ENCODE measurements at places on chromosomes 7 and 10. TPM values are rescaled to one million over a fixed set of nuclear protein-coding genes. Genes with fewer than 3 reads are reported as not detected.
A peak's percentile ranks its signal among the peaks of the same experiment; 100 is the strongest.

DNA sequence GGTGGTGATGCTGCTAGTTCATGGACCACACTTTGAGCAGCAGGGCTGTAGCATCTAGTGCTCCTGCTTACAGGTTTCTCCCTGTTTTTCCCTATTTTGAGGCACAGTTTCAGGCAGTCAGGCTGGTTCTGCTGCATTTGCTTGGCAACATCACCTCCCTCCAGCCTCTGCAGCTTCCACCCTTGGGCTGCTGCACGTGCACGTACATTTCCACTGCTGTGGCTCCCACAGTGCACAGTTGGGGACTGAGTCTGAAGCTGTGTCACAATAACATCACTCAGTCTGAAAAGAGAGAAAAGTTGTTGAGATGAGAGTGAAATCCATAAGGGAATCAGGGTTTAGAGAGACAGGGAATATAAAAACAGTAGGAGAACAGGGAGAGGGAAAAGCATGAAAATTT lies 230.7 kb upstream of the FZD1 start:
- no peaks in the 10 kb centered on the region for H3K36me3 ChIP-seq
- no peak overlapping the region for H3K27ac ChIP-seq
- H3K4me3 ChIP-seq: no peak overlapping the region
- DNase-seq: no peak

IKZF1 gene
- total RNA-seq: 10.3 TPM

GRCh38 chr10:16944402-16944801 lies 127.2 kb upstream of the RSU1 start:
- H3K27me3 ChIP-seq: no peaks in the 10 kb centered on the region
- no peaks in the 10 kb centered on the region for H3K4me1 ChIP-seq
- DNase-seq: no peak
- H3K4me3 ChIP-seq: no peak overlapping the region
- H3K36me3 ChIP-seq: no peaks in the 10 kb centered on the region

GRCh38 chr10:53839440-53840039 lies 961.5 kb downstream of the PCDH15 start:
- H3K27me3 ChIP-seq: no peaks in the 10 kb centered on the region
- H3K4me3 ChIP-seq: no peak overlapping the region
- H3K4me1 ChIP-seq: no peaks in the 10 kb centered on the region
- no peak for DNase-seq
- no peaks in the 10 kb centered on the region for H3K36me3 ChIP-seq

VIM gene
- total RNA-seq: 837 TPM

- no peak for DNase-seq
- no peaks in the 10 kb centered on the region for H3K4me1 ChIP-seq
- no peak overlapping the region for H3K27ac ChIP-seq
- H3K27me3 ChIP-seq: no peaks in the 10 kb centered on the region
- no peaks in the 10 kb centered on the region for H3K36me3 ChIP-seq
Measured at GRCh38 chr7:128815289-128815942, 14.8 kb upstream of the FLNC start.

SHH gene
- 8.5 TPM for total RNA-seq

ICA1 gene
- 5.0 TPM for total RNA-seq

HYAL4 gene
- not detected for total RNA-seq

DNA sequence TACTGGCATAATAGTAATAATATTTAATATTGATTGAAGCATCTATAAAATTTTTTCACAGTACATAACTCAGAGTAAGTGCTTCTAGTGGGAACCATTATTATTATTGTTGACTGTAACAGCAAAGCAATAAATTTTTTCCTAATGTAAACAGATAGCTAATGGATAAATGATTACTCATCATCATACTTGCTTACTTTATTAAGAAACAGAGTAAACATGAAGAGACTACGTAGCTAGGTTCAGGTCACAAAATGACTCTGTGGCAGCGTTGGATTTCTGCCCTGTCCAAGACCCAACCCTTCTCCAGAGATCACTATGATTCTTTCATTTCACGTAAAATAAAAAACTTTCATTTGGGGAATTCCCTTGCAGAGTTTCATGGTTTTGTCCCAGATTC lies 8.3 kb upstream of the ABCB5 start:
- DNase-seq: no peak
- no peaks in the 10 kb centered on the region for H3K36me3 ChIP-seq
- no peaks in the 10 kb centered on the region for H3K4me1 ChIP-seq
- no peak overlapping the region for H3K4me3 ChIP-seq
- no peak overlapping the region for H3K27ac ChIP-seq
- no peaks in the 10 kb centered on the region for H3K27me3 ChIP-seq

DNA sequence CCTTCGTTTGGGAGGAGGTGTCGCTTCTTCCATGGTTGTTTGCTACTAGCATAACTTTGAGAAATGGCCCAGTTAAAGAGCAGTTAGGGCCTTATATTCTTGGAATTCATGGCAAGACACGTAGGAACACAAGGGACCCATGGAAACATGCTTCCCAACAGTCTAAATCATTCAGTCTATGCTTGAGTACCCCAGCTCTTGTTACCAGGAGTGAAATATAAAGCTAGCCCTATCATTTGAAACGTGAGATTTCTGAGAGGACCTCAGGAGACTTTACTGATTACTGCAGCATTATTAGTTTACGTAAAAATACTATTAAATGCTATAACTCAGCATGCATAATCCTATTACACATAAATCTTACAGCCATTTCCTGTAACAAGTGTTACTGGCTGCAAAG lies 328.6 kb upstream of the CDC14C start:
- H3K27me3 ChIP-seq: no peaks in the 10 kb centered on the region
- H3K27ac ChIP-seq: no peak overlapping the region
- H3K4me1 ChIP-seq: no peaks in the 10 kb centered on the region

DNA sequence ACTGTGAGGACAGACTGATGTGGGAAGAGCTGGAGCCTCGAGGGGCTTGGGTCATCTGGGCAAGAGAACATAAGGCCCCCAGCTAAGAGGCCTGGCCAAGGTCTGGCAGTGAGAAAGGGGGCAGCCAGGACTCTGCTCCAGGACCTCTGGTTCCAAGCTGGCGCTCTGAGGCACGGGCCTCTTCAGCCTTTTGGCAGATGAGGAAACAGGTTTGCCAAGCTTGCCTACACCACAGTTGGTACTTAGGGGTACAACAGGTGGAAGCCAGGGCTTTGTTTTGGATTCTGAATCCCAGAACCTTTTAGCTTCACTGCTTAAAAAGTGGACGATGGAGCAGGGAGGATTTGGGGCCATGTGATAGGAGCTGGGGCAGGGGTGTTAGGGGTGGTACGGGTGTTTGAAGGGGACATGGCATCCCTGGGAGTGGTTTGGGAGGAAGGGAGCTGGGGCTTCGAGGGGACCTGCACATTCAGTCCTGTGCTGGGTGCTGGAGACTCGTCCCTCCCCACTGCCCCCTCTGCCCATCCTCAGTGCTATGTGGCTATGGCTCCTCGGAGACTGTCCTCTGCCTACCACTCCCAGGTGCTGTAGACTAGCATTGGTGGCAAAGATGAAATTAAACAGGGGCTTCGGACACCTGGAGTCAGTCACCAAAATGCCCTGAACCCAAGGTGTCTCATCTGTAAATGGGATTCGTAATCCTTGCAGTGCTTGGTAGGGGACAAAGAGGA lies 30.3 kb downstream of the ZNF775 start:
- H3K4me3 ChIP-seq: no peak overlapping the region
- peaks cover 10% of the 10 kb centered on the region for H3K4me1 ChIP-seq
- no peak for DNase-seq
- no peak overlapping the region for H3K27ac ChIP-seq
- H3K27me3 ChIP-seq: no peaks in the 10 kb centered on the region

RNF148 gene
- 0.30 TPM for total RNA-seq

DNA sequence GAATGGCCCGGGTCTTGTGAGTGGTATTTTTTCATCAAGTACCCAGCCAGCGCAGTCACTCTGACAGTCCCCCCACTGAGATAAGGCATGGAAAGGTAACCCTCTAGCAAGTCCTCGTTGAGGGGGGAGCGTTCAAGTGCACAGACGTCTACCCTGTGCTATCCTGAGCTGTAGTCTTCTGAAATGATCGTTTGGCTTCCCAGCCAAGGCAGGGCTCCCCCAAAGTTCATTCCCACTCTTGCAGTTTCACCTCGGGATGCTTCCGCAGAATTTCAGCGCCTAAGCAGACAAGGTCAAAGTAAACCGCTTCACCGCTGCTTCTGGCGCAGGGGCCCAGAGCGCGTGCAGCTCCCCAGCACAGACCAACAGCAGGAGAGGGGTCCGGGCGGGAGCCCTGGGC lies 1.8 kb downstream of the INSYN2A start:
- peaks cover 13% of the 10 kb centered on the region for H3K27me3 ChIP-seq
- DNase-seq: no peak
- H3K27ac ChIP-seq: no peak overlapping the region
- peaks cover 8% of the 10 kb centered on the region for H3K4me1 ChIP-seq
- H3K36me3 ChIP-seq: no peaks in the 10 kb centered on the region

DNA sequence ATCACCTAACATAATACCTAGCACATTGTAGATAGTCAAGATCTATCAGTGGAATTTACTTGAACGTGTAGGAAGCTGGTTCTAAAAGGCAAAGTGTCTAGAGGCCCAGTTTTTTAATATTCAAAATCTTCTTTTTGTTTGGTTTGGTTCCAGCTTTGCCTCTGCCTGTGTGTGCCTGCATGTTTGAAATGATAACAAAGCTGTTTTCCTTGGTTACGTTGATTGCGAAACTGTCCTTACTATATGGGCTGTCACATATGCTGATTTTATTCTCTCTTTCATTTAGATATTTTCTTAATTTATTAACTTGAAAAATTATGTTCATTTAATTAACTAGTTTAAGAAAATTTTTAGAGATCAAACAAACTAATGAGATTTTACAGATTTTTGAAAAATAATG lies 237.3 kb downstream of the SEMA3A start:
- no peak for DNase-seq
- no peak overlapping the region for H3K27ac ChIP-seq
- H3K27me3 ChIP-seq: no peaks in the 10 kb centered on the region

GRCh38 chr7:4230352-4230751 lies 451.7 kb upstream of the FOXK1 start:
- H3K4me1 ChIP-seq: no peaks in the 10 kb centered on the region
- no peaks in the 10 kb centered on the region for H3K36me3 ChIP-seq
- H3K27ac ChIP-seq: no peak overlapping the region
- H3K4me3 ChIP-seq: no peak overlapping the region

CDH23 gene
- 10.0 TPM for total RNA-seq

- DNase-seq: no peak
- H3K4me3 ChIP-seq: no peak overlapping the region
- no peaks in the 10 kb centered on the region for H3K36me3 ChIP-seq
Measured at GRCh38 chr7:106863274-106863997, 1.6 kb upstream of the PIK3CG start.

UROS gene
- total RNA-seq: 82.4 TPM

- DNase-seq: no peak
- no peaks in the 10 kb centered on the region for H3K4me1 ChIP-seq
- no peak overlapping the region for H3K4me3 ChIP-seq
- H3K27ac ChIP-seq: no peak overlapping the region
Measured at GRCh38 chr7:69502358-69502757, 95.9 kb upstream of the AUTS2 start.

DNA sequence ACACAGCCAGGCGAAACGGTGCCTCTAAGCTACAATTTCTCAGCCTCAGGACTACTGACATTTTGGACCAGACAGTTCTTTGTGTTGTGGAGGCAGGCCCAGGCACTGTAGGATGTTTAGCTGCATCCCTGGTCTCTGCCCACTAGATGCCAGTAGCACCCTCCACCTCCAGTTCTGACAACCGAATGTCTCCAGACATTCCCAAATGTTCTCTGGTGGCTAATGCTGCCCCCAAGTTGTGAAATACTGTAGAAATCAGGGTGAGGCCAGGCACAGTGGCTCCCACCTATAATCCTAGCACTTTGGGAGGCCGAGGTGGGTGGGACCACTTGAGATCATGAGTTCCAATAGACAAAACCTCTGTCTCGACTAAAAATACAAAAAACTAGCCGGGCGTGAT lies 18.2 kb downstream of the HNRNPF start:
- H3K27me3 ChIP-seq: no peaks in the 10 kb centered on the region
- peak; percentile 56 for DNase-seq
- H3K4me3 ChIP-seq: no peak overlapping the region

DNA sequence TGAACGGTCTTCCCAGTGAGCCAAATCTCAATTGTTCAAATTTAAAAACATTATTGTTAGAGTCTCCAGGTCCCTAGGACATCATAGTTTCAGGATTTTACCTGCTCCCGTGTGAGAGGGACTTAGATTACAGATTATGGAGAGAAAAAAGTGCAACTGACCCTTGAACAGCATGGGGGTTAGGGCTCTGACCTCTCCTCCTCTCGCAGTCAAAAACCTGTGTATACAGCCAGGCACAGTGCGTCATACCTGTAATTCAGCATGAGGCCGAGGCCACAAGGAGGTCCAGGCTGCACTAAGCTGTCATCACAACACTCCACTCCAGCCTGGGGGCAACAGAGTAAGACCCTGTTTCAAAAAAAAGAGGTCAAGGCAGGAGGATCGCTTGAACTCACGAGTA lies 25.5 kb downstream of the BAZ1B start:
- no peak for DNase-seq
- H3K27me3 ChIP-seq: no peaks in the 10 kb centered on the region
- no peak overlapping the region for H3K4me3 ChIP-seq
- no peaks in the 10 kb centered on the region for H3K36me3 ChIP-seq

- no peak for DNase-seq
- no peak overlapping the region for H3K27ac ChIP-seq
- peaks cover 4% of the 10 kb centered on the region for H3K4me1 ChIP-seq
- H3K4me3 ChIP-seq: no peak overlapping the region
Measured at GRCh38 chr7:150781103-150781502, 19.1 kb downstream of the TMEM176B start.

GRCh38 chr7:104946338-104946737 lies 67.7 kb upstream of the KMT2E start:
- H3K4me3 ChIP-seq: no peak overlapping the region
- H3K36me3 ChIP-seq: no peaks in the 10 kb centered on the region
- peaks cover 32% of the 10 kb centered on the region for H3K4me1 ChIP-seq
- H3K27me3 ChIP-seq: no peaks in the 10 kb centered on the region
- DNase-seq: no peak

INHBA gene
- total RNA-seq: 0.64 TPM

EN2 gene
- total RNA-seq: 0.08 TPM

- no peaks in the 10 kb centered on the region for H3K27me3 ChIP-seq
- peaks cover 5% of the 10 kb centered on the region for H3K4me1 ChIP-seq
- no peak overlapping the region for H3K4me3 ChIP-seq
- DNase-seq: no peak
- no peaks in the 10 kb centered on the region for H3K36me3 ChIP-seq
Measured at GRCh38 chr10:34570887-34571286, 244.2 kb downstream of the PARD3 start.

DKK1 gene
- 1.2 TPM for total RNA-seq

UCMA gene
- not detected for total RNA-seq

GRCh38 chr10:112552593-112553110 lies 105.6 kb downstream of the VTI1A start:
- H3K36me3 ChIP-seq: no peaks in the 10 kb centered on the region
- no peak overlapping the region for H3K27ac ChIP-seq
- H3K4me1 ChIP-seq: no peaks in the 10 kb centered on the region
- DNase-seq: no peak
- no peak overlapping the region for H3K4me3 ChIP-seq

DNA sequence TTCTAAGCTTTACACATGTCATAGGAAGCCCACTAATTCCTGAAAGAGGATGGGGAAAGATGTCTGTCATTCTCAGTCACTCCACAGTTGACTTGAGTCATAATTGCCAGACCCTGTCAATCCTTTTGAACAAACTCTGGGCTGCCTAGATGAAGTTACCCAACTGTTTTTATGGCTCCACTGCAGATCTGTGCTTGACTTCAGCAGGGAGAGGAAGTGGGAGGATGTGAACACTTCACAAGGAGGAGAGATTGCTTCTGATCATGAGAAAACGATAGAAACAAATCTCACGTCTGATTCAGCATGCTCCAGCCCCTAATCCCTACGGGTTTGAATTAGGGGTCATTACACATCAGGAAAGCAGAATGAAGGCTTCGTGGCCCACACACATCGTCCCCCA lies 596.6 kb upstream of the CELF2 start:
- H3K4me1 ChIP-seq: no peaks in the 10 kb centered on the region
- DNase-seq: no peak
- no peaks in the 10 kb centered on the region for H3K36me3 ChIP-seq
- H3K27ac ChIP-seq: no peak overlapping the region
- H3K4me3 ChIP-seq: no peak overlapping the region

All from adrenal gland (tissue), 19 donors.